ENCODE measurements at places on chromosomes 2 and 18. TPM values are rescaled to one million over a fixed set of nuclear protein-coding genes. Genes with fewer than 3 reads are reported as not detected.

Gene NEU2
- not detected for total RNA-seq

Gene TUBA4B
- not detected for total RNA-seq

Gene G6PC2
- not detected for total RNA-seq

Gene SKOR2
- not detected for total RNA-seq

Gene LRP2
- total RNA-seq, result under 0.01 TPM

Gene SERPINB2
- 8.2 TPM for total RNA-seq

Gene CPO
- total RNA-seq, result not detected

Gene PRKAG3
- not detected for total RNA-seq

Gene CRYGD
- not detected for total RNA-seq

Measured in uterus (tissue), 4 donors.